A549 treated with DMSO at 1 μM for 4 hours (cell line): ENCODE measurements at places on chromosomes 3 and 15. TPM values are rescaled to one million over a fixed set of nuclear protein-coding genes. Genes with fewer than 3 reads are reported as not detected.

The FOXB1 gene
- not detected in 5 replicates for total RNA-seq

The SPSB4 gene
- 0.10 to 0.27 TPM (median 0.16 TPM) in 5 replicates for total RNA-seq

The PDE12 gene
- 15.4 to 17.7 TPM (median 17.1 TPM) in 5 replicates for total RNA-seq

The SI gene
- total RNA-seq = not detected in 5 replicates

The TTLL13 gene
- total RNA-seq = 0.14 to 0.16 TPM (median 0.15 TPM) in 4 of 5 replicates, not detected in the other

The KNG1 gene
- 0.17 TPM in 1 of 5 replicates, not detected in the others for total RNA-seq

The DNASE1L3 gene
- 0.11 to 0.29 TPM (median 0.21 TPM) in 3 of 5 replicates, not detected in the others for total RNA-seq

The UBA3 gene
- total RNA-seq = 21.3 to 28.5 TPM (median 24.6 TPM) in 5 replicates

The MEX3B gene
- 4.6 to 6.7 TPM (median 5.4 TPM) in 5 replicates for total RNA-seq
